ENCODE measurements at places on chromosomes 16 and 17.

- no peak for DNase-seq
These were observed 41.8 kb downstream of the PSME3IP1 start for GRCh38 chr16:57144027-57144426.

DNA sequence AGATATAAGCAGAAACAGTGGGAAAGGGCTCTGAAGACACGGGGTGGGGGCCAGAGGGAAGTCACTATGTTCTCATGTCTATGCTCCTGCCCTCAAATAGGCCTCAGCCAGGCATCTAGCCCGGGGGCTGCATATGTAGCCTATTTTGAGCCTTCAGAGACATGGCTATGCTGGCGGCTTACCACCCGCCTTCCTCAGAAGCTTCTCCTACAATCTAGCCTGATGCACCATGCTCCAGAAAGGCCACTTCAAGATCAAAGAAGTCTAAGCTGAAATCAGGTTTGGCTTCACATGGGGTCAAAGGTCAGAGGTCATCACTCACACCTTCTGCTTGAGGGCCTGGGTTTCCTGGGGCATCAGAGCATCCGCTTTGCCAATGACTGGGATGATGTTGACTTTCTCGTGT lies 1.6 kb downstream of the SEPTIN1 start:
- DNase-seq: no peak

GRCh38 chr17:62045517-62045916 lies 19.6 kb downstream of the MED13 start:
- no peak for DNase-seq

GRCh38 chr17:31198026-31198425 lies 99.0 kb downstream of the OMG start:
- no peak for DNase-seq

GRCh38 chr16:50478075-50478772 lies 70.0 kb upstream of the NKD1 start:
- no peak for DNase-seq

- DNase-seq: peak; percentile 46
These were observed 3.3 kb downstream of the TSPOAP1 start for GRCh38 chr17:58325289-58325726.

DNA sequence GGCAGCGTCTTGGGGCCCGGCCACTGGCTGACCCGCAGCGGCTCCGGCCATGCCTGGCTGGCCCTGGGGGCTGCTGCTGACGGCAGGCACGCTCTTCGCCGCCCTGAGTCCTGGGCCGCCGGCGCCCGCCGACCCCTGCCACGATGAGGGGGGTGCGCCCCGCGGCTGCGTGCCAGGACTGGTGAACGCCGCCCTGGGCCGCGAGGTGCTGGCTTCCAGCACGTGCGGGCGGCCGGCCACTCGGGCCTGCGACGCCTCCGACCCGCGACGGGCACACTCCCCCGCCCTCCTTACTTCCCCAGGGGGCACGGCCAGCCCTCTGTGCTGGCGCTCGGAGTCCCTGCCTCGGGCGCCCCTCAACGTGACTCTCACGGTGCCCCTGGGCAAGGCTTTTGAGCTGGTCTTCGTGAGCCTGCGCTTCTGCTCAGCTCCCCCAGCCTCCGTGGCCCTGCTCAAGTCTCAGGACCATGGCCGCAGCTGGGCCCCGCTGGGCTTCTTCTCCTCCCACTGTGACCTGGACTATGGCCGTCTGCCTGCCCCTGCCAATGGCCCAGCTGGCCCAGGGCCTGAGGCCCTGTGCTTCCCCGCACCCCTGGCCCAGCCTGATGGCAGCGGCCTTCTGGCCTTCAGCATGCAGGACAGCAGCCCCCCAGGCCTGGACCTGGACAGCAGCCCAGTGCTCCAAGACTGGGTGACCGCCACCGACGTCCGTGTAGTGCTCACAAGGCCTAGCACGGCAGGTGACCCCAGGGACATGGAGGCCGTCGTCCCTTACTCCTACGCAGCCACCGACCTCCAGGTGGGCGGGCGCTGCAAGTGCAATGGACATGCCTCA lies 773 bp downstream of the NTN3 start:
- DNase-seq: no peak

DNA sequence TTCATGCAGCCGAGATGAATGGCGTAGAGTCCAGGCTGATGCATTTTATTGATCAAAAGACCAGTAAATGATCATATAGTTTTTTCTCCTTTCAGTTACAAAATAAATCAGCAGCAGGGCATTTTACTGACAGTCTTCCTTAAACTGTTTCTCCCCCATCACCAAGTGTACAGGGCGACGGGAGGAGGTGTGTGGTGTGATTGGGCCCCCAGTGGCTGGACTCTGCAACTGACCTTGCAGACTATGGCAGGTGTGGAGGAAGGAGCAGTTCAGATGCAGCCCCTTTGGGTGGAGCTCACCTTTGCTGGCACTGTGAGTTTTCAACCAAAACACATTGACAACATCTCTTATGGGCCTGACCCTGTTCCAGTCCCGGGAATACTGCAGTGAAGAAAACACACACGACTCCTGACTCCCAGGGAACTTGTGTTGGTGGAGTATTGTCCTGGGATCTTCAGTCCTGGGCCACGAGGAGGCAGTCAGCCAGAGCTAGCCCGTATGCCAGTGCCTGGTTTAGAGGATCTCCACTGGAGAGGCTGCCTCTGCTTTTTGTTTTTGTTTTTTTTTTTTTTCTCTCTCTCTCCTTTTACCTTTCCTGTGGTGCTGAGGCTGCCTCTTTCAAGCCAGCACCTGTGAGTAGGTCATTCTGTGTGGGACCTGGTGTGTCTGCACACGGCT lies 29.8 kb downstream of the KIAA0513 start:
- DNase-seq: no peak

DNA sequence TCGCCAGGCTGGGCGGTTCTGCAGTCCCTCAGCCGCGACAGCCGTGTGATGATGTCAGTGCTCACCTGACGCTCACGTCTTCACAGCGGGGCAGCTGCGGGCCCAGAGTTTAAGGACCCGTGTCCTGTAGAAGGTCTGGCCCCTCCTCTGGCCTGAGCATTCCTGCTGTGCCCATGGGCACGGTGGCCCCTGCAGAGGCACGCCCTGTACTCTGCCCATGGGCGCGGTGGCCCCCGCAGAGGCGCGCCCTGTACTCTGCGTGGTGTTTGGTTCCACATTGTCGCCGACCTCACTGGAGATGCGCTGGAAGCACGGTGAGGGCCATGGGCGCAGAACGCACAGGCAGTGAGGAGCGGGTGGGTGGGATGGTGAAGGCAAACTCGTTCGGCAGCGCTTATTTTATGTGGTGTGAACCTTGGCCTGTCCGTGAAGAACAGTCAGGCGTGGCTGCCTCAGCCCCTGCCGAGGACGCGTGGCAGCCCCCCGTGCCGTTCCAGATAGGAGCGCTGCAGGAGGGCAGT lies 122.0 kb downstream of the BANP start:
- DNase-seq: no peak

GRCh38 chr17:38341035-38341721 lies 2.6 kb downstream of the GPR179 start:
- peak; percentile 56 for DNase-seq

- peak; percentile 34 for DNase-seq
These were observed 9.9 kb downstream of the AXIN1 start for GRCh38 chr16:342455-343213.

DNA sequence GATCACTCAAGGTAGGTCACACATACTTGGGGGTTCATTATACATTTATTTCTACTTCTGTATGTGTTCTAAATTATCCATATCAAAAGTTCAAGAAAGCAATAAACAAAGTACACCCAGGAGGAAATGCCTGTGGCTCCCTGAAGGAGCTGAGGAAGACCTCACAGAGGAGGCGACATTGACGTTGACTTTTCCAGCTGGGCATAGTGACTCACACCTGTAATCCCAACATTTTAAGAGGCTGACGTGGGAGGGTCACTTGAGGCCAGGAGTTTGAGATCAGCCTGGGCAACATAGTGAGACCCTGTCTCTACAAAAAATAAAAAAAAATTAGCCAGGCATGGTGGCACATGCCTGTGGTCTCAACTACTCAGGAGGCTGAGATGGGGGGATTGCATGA lies 16.3 kb downstream of the ITGAD start:
- DNase-seq: no peak

DNA sequence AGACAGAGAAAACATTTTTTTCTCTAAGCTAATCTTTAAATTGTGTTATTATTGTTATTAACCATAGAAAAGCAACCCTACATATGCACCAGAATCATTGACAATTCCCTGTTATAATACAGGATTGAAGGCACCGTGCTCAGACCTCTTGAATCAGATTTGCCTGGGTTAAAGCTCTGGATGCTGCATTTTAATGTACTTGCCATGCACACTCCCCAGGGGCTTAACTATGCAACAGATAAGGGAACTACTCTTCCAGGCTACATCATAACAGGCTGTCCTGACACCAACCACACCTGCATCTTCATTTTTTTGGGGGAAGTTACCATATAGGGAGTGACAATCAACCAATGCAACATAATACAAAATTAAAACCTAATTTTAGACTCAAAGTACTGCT lies 1187.6 kb upstream of the CDH8 start:
- no peak for DNase-seq

- peak; percentile 69 for DNase-seq
These were observed 14.9 kb downstream of the ELAC2 start for GRCh38 chr17:13002761-13003453.

- no peak for DNase-seq
These were observed 8.0 kb downstream of the BRD7 start for GRCh38 chr16:50360779-50361178.

- DNase-seq: peak; percentile 59
These were observed 1.4 kb downstream of the THUMPD1 start for GRCh38 chr16:20740007-20740883.

DNA sequence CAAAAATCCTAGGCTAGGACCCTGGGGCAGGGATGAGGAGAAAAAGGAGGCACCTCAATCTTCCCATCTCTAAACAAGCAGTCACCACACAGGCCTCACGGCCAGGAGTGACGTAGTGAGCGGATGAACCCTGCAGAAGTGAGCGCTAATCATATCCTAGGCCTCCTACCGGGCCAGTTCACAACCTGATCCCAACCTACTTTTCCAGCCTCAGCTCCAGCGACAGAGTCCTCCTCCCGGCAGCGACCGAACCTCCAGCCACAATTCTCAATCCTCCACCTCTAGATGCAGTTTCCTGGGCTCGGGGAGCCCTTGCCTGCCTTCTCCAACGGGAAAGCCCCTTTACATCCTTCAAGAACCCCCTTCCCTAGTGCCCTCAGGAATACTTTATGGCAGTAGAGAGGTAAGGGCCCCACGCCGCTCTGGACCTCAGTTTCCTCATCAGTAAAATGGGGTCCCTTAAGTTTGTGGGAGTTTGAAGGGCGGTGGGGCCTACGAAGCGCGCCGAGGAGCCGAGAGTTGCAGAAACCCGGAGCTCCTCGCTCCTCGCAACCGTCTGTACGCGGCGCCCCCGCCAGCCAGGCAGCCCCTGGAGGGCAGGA lies 1.4 kb downstream of the ZNF668 start:
- peak; percentile 49 for DNase-seq

GRCh38 chr17:2176499-2177169 lies 121.7 kb downstream of the HIC1 start:
- DNase-seq: no peak

DNA sequence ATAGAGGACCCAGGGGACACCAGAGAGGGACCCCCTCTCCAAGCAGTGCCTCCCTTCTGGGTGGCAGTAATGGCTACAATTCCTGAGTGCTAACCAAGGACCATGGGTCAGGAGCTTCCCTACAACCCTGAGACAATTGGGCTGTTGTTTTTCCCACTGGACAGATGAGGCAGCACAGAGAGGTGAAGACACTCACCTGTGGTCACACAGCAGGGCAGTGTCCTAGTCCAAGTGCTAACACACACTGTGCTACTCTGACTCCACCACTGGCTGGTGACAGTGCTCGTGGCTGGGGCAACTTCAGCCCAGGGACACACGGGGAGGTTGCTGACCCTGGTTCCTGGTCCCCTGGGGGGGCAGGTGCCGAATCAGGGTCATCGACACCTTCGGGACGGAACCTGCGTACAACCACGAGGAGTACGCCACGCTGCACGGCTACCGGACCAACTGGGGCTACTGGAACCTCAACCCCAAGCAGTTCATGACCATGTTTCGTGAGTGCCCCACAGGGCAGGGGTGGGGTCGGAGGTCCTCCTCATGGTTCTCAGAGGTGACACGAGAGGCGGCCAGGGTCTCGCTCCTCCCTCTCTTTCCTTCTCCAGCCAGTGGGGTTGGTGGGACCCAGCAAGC lies 58.1 kb downstream of the MGAT5B start:
- no peak for DNase-seq

DNA sequence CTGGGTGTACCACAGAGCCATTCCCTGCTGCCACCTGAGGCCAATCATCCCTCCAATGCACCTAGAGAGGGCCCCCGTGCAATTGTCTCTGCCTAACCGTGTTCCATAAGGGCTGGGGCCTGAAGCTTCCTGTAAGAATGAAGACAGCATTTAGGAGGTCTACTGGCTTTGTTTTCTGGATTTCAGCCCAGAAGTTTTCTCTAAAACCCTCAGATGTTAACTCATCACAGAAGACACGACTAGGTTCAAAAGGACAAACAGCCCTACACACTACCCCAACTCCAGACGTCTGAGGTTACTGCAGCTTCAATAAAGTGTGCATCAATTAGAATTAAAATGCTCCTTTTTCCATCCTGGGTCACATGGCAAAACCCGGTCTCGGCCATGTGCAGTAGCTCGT lies 10.8 kb upstream of the DRG2 start:
- no peak for DNase-seq

DNA sequence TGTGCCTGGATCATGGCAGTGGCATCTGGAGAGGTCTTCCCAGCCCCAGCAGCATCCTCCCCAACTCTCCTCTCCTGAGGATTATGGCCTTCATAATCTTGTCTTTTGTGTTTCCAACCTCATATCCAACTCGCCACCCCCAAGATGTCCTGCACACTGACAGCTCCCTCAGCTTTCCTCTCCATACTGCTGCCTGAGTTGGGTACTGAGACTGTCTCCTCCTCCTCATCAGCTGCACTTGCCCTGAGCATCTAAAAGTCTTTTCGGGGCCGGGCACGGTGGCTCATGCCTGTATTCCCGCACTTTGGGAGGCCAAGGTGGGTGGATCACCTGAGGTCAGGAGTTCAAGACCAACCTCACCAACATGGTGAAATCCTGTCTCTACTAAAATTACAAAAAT lies 2.0 kb downstream of the CD300LB start:
- DNase-seq: no peak

- no peak for DNase-seq
These were observed 2.5 kb downstream of the TNK1 start for GRCh38 chr17:7383371-7383741.

DNA sequence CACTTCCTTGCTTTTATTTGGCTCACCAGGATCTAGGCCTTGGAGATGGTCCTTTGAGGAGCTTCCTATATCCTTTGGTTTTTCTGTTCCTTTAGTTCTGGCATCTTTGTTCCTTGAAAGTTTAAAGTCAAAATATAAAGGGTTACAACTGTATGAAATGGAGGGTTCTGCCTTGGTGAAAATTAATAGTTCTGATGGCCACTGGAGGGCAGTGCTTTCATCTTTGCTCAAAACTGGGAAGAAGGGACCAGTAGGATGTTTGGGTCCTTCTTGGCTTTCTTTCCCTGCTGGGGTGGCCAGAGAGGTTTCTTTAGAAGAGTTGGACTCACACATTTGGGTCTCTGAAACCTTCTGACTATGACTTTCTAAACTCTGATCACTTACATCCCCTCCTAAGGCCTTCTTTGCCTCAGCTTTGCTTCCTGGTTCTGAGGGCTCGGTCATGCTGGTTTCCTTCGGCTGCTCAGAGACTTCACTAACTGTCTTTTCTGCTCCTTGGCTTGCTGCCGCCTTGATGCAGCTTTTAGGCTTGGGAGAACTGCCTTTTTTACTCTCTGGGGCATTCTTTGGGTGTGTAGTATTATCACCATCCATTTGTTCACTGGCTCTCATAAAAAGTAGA lies 10.9 kb upstream of the ITGA2B start:
- peak; percentile 41 for DNase-seq

- peak; percentile 82 for DNase-seq
These were observed 211.7 kb upstream of the CHMP6 start for GRCh38 chr17:80779961-80780380.

- peak; percentile 25 for DNase-seq
These were observed at the start of gene XAF1 for GRCh38 chr17:6755731-6756184. Gene XAF1, plus strand, starts transcription at chr17:6756046. Its CDS starts 33 bp downstream, at chr17:6756079.
